ENCODE measurements at places on chromosomes 2 and 18. TPM values are rescaled to one million over a fixed set of nuclear protein-coding genes. Genes with fewer than 3 reads are reported as not detected.

- no peak for DNase-seq
Observed at GRCh38 chr2:98127229-98127989, 40.4 kb downstream of the VWA3B start.

DNA sequence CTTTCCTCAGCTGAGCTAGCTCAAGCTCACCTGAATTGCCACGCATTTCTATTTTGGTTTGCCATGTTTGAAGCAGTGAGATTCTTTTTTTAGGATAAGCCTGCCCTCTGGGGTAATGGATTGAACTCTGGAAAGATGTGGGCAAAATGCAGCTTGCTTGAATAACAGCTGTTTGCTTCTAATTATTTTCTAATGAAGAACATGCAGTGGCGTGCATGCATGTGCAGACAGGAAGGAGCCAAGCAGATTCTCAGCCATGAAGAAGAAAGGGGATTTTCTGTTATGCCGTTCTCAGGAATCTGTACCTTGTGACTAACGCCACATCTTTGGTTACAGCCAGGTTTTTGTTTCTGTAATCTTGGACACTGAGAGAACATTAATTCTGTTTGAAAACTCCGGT is 171.2 kb downstream of the ANTXR1 start:
- peak; percentile 71 for DNase-seq

The DCDC2C gene
- total RNA-seq: 0.20 TPM

DNA sequence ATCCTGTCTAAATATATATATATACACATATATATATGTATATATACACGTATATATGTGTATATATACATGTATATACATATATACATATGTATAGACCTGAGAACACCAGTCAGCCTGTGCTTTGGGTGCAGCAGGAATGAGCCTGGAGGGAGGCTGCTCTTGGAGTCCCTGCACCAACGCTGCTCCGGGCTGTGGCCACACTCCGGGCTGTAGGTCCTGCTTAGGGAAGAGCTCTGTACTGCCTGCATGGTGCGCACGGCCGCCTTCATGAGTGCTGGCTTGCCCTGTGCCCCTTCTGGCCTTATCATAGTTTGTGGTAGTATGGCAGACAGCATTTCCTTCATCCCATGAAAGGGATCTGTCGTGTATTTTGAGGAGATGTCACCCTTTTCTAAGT is 360.9 kb downstream of the TDRD15 start:
- no peak for DNase-seq

GRCh38 chr2:41784496-41784895 is 263.3 kb upstream of the PKDCC start:
- no peak for DNase-seq

- no peak for DNase-seq
Observed at GRCh38 chr2:88842656-88843460, 151.4 kb downstream of the RPIA start.

DNA sequence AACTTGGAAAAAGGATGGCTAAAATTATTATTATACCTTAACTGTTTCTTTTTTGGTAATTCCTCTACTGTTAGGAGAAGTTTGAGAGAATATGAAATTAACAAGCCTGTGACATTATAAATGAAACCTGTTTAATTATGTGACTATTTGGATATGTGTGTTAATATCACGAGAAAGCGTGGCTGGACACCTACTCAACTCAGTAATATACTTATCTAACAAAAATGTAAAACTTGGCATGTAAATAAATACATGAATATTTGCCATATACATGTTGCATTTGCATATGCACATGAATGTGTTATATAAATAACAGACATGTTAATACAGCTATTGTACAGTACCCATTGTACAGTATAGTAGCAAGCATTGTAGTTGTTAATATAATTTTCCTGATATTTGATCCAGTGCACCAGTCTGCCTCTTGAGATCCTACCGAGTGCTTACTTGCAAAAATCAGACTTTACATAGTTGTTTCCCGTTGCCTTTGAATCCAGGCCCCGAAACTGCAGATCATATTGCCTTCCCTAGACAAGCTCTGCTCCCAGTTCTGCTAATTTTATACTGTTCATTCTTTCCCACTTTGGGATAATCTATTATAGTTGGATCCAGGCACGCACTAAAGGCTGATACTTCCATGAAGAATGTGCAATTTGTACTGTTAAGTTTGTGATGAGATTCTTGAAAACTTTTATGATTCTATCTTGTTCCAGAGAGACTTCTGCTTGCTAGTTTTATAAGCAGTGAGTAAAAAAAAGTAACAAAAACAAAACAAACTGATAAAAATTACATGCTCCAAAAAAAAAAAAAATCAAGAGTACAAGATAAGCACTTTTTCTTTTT is 395.6 kb downstream of the ARHGAP15 start:
- peak; percentile 54 for DNase-seq

GRCh38 chr18:3972291-3972930 is 482.7 kb downstream of the DLGAP1 start:
- no peak for DNase-seq

DNA sequence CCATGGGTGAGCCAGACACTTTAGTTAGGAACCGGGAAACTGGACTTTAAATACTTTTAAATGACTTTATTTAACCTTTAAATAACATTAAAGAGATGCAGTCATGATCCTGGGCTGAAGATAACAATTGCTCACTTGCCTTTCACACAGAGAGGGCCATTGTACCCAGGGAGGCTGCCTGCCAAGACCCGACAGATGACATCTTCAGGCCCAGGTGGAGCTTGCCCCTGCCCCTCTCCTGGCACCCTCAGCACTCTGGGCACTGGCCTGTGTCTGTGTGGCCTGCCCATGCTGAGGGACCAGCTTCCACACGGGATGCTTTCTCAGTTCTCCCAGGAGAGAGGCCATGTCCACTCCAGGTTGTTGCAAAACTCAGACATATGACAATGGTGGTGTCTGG is 216.4 kb upstream of the MYT1L start:
- no peak for DNase-seq

DNA sequence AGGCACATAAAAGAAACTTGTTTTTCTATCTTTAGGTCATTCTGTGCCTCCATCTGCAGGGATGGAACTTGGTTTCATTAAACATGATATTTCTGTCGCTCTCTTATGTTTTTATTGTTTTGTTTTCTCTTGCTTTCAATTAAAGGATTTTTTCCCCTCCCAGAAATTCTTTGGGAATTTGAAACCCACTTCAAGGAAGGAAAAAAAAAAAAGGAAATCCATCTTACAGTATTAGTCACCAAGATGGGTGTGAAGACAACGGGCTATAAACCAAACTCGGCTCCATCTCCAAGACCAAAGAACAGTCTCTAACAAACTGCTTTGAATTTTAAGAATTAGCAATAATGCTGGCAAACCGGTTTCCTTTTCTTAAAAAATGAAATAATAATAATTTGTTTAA is 244.1 kb downstream of the BCL11A start:
- DNase-seq: peak; percentile 47

GRCh38 chr2:221943076-221943810 is 355.6 kb downstream of the PAX3 start:
- DNase-seq: no peak

The TMEM198 gene
- 0.99 TPM for total RNA-seq

DNA sequence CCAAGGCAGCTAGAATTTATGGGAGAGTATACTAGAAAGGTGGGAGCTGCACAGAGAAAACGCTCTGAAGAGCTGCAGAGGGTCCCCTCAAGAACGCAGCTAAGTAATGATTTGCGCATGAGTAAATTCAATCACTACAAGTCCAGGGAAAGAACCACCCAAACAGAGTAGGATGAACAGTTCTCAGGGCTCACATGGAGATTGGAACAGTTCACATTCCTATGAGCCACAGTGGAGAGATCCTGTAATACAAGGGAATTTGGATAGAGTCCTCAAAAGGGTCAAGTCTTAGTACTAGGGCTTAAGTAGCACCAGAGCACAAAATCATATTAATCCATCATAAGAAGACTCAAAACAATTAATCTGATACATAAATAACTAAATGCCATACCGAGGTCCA is 12.7 kb downstream of the OLA1 start:
- no peak for DNase-seq

The GALNT13 gene
- 2.5 TPM for total RNA-seq

GRCh38 chr2:150282357-150282756 is 205.1 kb downstream of the RND3 start:
- peak; percentile 42 for DNase-seq

The LBX2 gene
- total RNA-seq: 0.20 TPM

The IL1A gene
- total RNA-seq: 0.20 TPM

The BCL2 gene
- 32.2 TPM for total RNA-seq

GRCh38 chr2:17148407-17149145 is 369.7 kb downstream of the RAD51AP2 start:
- DNase-seq: no peak

DNA sequence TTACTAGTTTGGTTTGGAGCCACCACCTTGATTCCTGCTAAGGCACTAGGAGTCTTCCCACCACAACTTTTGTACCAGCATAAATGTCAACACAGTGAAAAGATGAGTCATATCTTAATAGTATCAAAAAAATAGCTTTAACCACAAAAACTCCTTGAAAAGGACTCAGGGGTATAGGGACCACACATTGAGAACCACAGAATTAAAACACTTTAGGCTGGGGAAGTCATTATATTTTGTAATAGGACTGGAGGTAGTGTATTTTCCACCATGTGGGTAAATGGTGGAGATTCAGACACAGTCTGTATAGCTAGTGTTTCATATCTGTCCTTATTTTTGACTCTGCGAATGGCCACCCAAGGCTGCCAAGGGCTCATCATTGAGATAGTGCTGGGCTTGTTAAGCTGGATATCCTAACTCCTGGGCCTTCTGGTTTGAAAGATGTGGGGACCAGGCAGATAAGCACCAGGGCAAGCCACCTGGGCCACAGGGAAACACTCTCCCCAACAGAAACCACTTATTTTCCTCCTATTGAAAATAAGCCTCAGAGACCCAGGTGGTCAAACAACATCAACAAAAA is 19.1 kb upstream of the FHL2 start:
- DNase-seq: no peak

The EDAR gene
- total RNA-seq: 2.5 TPM

DNA sequence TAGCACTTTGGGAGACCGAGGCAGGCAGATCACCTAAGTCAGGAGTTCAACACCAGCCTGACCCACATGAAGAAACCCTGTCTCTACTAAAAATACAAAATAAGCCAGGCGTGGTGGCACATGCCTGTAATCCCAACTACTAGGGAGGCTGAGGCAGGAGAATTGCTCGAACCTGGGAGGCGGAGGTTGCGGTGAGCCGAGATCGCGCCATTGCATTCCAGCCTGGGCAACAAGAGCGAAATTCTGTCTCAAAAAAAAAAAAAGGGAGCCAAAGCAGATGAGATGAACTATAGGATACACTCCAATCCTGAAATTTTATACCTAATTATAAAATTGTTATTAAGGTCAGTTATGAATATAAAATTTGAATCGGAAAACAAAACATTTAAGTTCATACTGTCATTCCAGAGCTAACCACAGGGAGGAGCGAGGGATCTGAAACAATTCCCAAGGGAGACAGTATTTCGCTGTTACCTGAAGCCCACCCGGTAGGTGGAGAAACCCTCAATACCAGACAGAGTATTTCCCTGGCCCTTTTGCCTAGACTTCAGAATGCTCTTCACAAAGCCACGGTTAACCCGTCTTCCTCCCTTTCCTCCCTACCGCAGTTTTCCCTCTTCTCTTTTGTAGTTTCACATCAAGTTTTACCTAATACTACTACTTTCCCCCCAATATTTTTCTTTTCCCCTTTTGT is 1.4 kb downstream of the PPM1G start:
- DNase-seq: no peak

The ZNF892 gene
- total RNA-seq: 5.8 TPM

- DNase-seq: no peak
Observed at GRCh38 chr18:26840965-26841364, 24.5 kb downstream of the AQP4 start.

- no peak for DNase-seq
Observed at GRCh38 chr2:3146772-3147650, 230.6 kb downstream of the EIPR1 start.

- DNase-seq: no peak
Observed at GRCh38 chr18:9403795-9404564, 69.4 kb downstream of the TWSG1 start.

GRCh38 chr2:168599738-168600137 is 143.7 kb downstream of the CERS6 start:
- DNase-seq: no peak

The CHST9 gene
- total RNA-seq: 0.39 TPM

The SLC19A3 gene
- total RNA-seq: 18.3 TPM

The KDM3A gene
- total RNA-seq: 97.0 TPM

- no peak for DNase-seq
Observed at GRCh38 chr2:230202430-230203109, 17.2 kb downstream of the SP110 start.

DNA sequence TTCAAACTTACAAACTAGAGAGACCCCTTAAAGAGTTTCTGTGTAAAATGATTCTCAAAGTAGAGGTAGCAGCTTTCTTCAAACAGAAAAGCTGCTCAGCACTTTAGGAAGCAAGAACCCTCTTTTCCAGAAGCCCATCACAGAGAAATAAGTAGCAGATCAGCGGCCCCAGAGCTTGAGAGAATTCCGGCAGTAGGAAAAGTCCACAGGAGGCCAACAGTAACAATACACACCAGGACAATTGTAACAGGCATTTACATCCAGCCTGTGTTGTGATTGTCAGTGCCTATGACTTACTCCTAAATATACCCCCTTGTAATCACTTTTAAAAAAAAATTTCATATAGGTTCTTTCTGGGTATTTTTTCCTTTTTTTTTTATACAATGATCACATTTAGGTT is 161.4 kb upstream of the ACVR2A start:
- DNase-seq: no peak

GRCh38 chr18:45255197-45255890 is 359.9 kb upstream of the SLC14A2 start:
- DNase-seq: peak; percentile 6

- no peak for DNase-seq
Observed at GRCh38 chr18:41972067-41972925, 17.3 kb downstream of the PIK3C3 start.

DNA sequence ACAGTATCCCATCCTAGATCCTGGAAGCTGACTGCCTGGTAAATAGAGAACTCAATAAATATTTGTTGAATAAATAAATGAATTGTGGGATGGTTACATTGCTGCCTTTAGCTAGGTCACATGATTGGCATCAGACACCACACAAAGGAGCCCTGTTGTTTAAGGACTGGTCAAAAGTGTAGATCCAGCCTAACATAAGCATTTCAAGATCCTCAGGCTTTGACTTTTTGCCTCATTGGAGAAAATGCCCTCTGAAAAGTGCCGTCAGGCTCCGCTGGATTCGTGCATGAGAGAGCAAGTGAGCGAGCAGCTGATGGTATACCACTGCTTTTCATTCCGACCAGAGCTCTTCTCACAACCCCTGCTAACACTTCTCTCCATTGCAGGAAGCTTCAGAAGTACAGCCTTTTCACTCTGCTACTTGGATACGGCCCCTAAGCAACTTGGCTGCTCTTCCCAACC is 1.3 kb upstream of the ZNF24 start:
- peak; percentile 59 for DNase-seq

All from skin of body (tissue), 3 donors.